Memory B cell (primary cell): ENCODE measurements at places on chromosomes 4 and X.

- H3K4me3 ChIP-seq = no peak overlapping the region
- H3K36me3 ChIP-seq = no peaks in the 10 kb centered on the region
- DNase-seq = no peak
- peaks cover 6% of the 10 kb centered on the region for H3K27me3 ChIP-seq
- no peaks in the 10 kb centered on the region for H3K4me1 ChIP-seq
- no peak overlapping the region for H3K27ac ChIP-seq
These were observed 168.9 kb downstream of the ZNF674 start for GRCh38 chrX:46376246-46376885.

- no peak for DNase-seq
- H3K27ac ChIP-seq = no peak overlapping the region
- H3K27me3 ChIP-seq = no peaks in the 10 kb centered on the region
- no peaks in the 10 kb centered on the region for H3K36me3 ChIP-seq
- no peak overlapping the region for H3K4me3 ChIP-seq
- H3K4me1 ChIP-seq = no peaks in the 10 kb centered on the region
These were observed 199.3 kb upstream of the FAT4 start for GRCh38 chr4:125115476-125115875.

- no peak overlapping the region for H3K27ac ChIP-seq
- no peaks in the 10 kb centered on the region for H3K27me3 ChIP-seq
- no peak overlapping the region for H3K4me3 ChIP-seq
- H3K4me1 ChIP-seq = peaks cover 29% of the 10 kb centered on the region
- no peak for DNase-seq
These were observed 89.7 kb downstream of the LRP2BP start for GRCh38 chr4:185305979-185306442.

GRCh38 chr4:101251261-101251660 is 96.1 kb downstream of the PPP3CA start:
- H3K4me1 ChIP-seq = peaks cover 32% of the 10 kb centered on the region

- H3K36me3 ChIP-seq = no peaks in the 10 kb centered on the region
- no peak overlapping the region for H3K4me3 ChIP-seq
- no peaks in the 10 kb centered on the region for H3K27me3 ChIP-seq
- no peak overlapping the region for H3K27ac ChIP-seq
These were observed 64.9 kb downstream of the GRID2 start for GRCh38 chr4:92368653-92369052.

DNA sequence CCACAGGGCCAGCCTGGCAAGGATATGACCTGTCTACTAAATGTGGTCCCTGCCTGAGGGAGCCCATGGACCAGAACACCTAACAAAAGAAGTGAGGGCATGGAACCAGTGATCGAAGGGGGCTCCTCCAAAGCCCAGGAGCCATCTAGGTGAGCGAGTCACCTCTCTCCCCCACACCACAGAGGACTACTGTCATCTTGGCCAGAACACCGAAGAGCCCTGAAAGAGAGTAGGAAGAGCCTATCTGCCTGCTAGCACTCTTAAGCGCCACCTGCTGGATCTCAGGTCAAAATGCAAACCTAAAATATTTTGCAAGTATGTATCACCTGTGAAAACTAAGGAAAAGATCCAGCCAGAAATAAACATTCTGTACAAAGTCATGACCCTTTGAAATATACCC is 137.9 kb upstream of the ZXDB start:
- H3K4me3 ChIP-seq = no peak overlapping the region
- no peaks in the 10 kb centered on the region for H3K4me1 ChIP-seq
- peaks cover 7% of the 10 kb centered on the region for H3K36me3 ChIP-seq
- no peak overlapping the region for H3K27ac ChIP-seq
- no peak for DNase-seq
- H3K27me3 ChIP-seq = no peaks in the 10 kb centered on the region

- no peak for DNase-seq
- H3K4me3 ChIP-seq = no peak overlapping the region
- H3K27me3 ChIP-seq = no peaks in the 10 kb centered on the region
- no peak overlapping the region for H3K27ac ChIP-seq
These were observed 189.1 kb upstream of the ADGRL3 start for GRCh38 chr4:61011051-61011450.

GRCh38 chr4:4494882-4495281 is 47.0 kb downstream of the STX18 start:
- peak overlapping the region; percentile 36 for H3K27ac ChIP-seq
- no peaks in the 10 kb centered on the region for H3K27me3 ChIP-seq
- DNase-seq = no peak
- H3K4me1 ChIP-seq = peaks cover 8% of the 10 kb centered on the region
- H3K36me3 ChIP-seq = peaks cover 4% of the 10 kb centered on the region

DNA sequence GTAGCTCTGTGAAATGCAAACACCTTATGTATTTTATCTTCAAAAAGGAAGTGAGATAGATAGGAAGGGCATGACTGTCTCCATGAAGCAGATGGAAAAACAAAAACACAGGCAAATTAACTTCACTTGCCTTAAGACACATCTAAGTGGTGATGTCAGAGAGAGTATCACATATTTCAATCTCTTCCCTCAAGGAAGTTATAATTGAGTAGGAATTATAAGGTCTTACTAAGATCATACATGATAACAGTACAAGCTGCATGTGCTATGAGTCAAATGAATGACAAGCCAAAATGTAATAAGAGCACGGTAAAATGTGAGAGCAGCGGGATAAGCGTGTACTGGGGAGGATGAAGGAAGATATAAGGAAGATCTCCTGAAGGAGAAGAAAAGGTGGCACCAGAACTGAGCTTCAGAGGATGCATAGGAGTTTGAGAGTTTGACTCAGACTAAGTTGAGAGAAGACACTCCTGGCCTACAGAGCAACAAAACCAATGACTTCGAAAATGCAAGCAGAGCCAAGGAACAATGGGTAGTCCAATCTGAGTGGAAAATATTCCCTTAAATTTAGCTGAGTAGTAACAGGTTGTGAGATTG is 43.3 kb upstream of the GALNT7 start:
- no peak for DNase-seq
- H3K4me1 ChIP-seq = peaks cover 8% of the 10 kb centered on the region
- H3K36me3 ChIP-seq = no peaks in the 10 kb centered on the region
- no peak overlapping the region for H3K27ac ChIP-seq
- H3K27me3 ChIP-seq = no peaks in the 10 kb centered on the region

GRCh38 chr4:56655209-56655626 is 25.9 kb downstream of the HOPX start:
- no peak for DNase-seq
- H3K4me1 ChIP-seq = peaks cover 19% of the 10 kb centered on the region
- H3K27me3 ChIP-seq = peaks cover 15% of the 10 kb centered on the region

- no peaks in the 10 kb centered on the region for H3K27me3 ChIP-seq
- DNase-seq = no peak
- H3K27ac ChIP-seq = no peak overlapping the region
- peaks cover 10% of the 10 kb centered on the region for H3K36me3 ChIP-seq
- no peak overlapping the region for H3K4me3 ChIP-seq
These were observed 164.1 kb downstream of the RASL11B start for GRCh38 chr4:53026233-53026632.

- no peak for DNase-seq
- H3K4me3 ChIP-seq = no peak overlapping the region
- no peaks in the 10 kb centered on the region for H3K27me3 ChIP-seq
- no peaks in the 10 kb centered on the region for H3K36me3 ChIP-seq
- H3K4me1 ChIP-seq = no peaks in the 10 kb centered on the region
- H3K27ac ChIP-seq = no peak overlapping the region
These were observed 411.9 kb downstream of the PPARGC1A start for GRCh38 chr4:23477905-23478304.

DNA sequence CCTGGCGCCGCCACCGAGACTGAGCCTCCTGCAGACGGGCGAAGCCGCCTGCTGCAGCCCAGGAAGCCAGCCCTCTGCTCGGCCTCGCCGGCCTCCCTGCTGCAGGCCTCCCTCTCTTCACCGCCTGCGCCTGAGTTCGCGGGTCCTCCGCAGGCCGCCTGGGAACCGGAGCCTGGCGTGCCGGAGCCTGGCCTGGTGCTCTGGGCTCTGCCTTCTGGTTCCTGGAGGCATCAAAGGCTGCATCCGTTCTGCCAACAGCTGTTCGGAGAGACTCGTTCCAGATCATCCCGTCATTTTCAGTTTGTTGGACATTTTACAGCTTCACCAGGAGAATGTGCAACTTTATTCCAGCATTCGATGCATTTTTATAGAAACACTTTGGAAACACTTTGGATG is 178.0 kb downstream of the DCLK2 start:
- peaks cover 3% of the 10 kb centered on the region for H3K36me3 ChIP-seq
- no peaks in the 10 kb centered on the region for H3K27me3 ChIP-seq
- no peak for DNase-seq
- no peaks in the 10 kb centered on the region for H3K4me1 ChIP-seq
- H3K4me3 ChIP-seq = no peak overlapping the region

DNA sequence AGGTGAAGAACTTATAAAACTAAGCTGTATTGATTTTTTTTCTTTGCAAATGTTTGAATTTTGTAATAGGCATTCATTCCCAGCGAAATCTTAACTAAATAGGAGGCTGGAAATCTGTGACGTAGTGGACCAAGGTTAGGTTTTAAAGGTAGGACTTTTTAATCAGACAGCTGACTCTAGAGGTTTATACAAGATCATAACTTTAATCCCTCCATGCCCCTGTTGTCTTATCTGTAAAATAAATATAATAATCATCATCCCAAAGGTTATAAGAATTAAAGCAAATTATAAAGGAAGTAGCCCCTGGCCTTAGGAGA is 101.3 kb downstream of the SHROOM3 start:
- no peak for DNase-seq
- H3K27ac ChIP-seq = no peak overlapping the region
- no peaks in the 10 kb centered on the region for H3K4me1 ChIP-seq

DNA sequence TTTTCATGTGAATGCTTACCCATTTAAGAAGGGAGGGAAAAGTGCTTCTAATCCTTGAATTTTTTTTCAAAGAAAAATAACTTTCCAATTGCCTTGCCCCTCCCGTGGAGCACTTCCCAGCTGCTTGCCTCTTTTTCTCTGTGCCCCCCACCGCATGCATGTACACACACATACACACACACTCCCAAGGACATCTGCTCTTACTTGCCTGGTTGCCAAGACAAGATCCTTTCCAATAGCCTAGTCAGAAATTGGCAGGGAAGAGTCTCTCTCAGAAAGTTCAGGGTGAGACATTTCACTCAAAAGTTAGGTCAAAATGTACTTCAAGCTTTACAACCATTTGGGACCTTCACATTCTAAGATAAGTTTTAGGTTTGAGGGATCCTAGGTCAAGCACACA is 10.9 kb downstream of the HHIP start:
- H3K36me3 ChIP-seq = no peaks in the 10 kb centered on the region
- no peak overlapping the region for H3K27ac ChIP-seq
- no peak overlapping the region for H3K4me3 ChIP-seq
- H3K27me3 ChIP-seq = no peaks in the 10 kb centered on the region
- DNase-seq = no peak

DNA sequence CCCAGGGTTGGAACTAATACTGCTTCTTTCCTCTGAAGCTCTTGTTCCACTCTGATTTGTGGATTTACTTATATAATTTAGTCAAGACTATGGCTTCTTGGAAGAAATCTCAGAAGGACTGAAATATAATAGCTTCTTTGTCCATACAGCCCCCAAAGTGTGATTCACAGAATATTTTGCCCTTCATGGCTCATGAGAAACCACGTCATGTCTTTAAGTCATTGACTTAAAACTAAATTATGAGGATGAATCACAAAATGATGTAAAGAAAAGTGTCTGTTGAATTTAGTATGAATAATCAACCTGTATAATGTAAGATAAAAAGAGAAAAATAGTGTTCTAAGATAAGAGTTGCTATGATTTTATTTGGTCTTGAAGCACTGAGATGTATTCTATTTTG is 43.3 kb upstream of the AGA start:
- no peaks in the 10 kb centered on the region for H3K27me3 ChIP-seq
- no peak overlapping the region for H3K27ac ChIP-seq
- H3K4me3 ChIP-seq = no peak overlapping the region
- DNase-seq = no peak
- H3K4me1 ChIP-seq = no peaks in the 10 kb centered on the region

GRCh38 chr4:113691676-113692075 is 69.9 kb downstream of the CAMK2D start:
- no peak for DNase-seq
- H3K4me3 ChIP-seq = no peak overlapping the region
- H3K36me3 ChIP-seq = peaks cover 13% of the 10 kb centered on the region
- H3K4me1 ChIP-seq = peaks cover 22% of the 10 kb centered on the region
- no peak overlapping the region for H3K27ac ChIP-seq

DNA sequence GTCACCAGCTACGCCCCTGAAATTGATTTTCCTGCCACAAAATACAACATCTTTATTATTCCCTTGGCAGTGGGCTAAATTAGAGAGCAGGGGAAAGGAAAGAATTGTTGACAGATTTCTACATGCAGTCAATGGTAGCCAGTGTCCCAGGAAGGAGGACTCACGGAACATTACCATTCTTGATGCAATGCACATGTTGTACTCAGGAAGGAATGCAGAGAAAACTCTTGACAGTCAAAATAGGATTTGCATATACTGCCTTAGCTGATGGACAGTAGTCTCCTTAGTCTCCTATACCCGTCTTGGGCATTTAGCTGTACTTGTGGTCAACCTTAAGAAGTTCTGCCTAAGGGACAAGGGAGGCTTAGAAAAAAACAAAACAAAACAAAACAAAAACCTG is 158.0 kb upstream of the GYPA start:
- H3K4me1 ChIP-seq = no peaks in the 10 kb centered on the region
- no peak for DNase-seq
- no peaks in the 10 kb centered on the region for H3K36me3 ChIP-seq
- no peaks in the 10 kb centered on the region for H3K27me3 ChIP-seq

GRCh38 chr4:165763640-165764039 is 109.4 kb upstream of the TLL1 start:
- H3K27ac ChIP-seq = no peak overlapping the region
- H3K36me3 ChIP-seq = no peaks in the 10 kb centered on the region
- H3K4me3 ChIP-seq = no peak overlapping the region
- no peaks in the 10 kb centered on the region for H3K4me1 ChIP-seq
- H3K27me3 ChIP-seq = no peaks in the 10 kb centered on the region

DNA sequence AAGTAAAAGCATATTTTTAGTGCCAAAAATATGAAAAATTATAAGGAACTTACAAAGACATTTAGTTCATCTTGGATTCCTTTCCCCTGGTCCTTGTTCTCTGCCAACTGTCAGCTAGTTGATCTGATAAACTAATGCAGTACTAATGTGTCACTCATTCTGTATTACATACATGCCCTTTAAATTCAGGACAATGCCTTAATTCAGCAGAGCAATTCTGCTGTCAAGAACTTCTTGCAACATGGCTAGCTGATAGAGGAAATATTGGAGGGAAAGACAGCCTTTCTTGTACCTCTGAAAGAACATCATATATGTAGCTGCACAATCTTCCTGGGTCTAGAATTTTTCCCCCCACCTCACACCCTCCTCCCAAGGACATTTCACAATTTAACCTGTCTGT is 480.1 kb downstream of the RPA4 start:
- H3K27me3 ChIP-seq = no peaks in the 10 kb centered on the region
- H3K4me3 ChIP-seq = no peak overlapping the region
- H3K36me3 ChIP-seq = peaks cover 4% of the 10 kb centered on the region
- H3K4me1 ChIP-seq = no peaks in the 10 kb centered on the region

- H3K27me3 ChIP-seq = no peaks in the 10 kb centered on the region
- H3K36me3 ChIP-seq = no peaks in the 10 kb centered on the region
- no peak overlapping the region for H3K27ac ChIP-seq
- no peak overlapping the region for H3K4me3 ChIP-seq
These were observed 103.6 kb downstream of the ENOX2 start for GRCh38 chrX:130799393-130799792.
